ENCODE measurements at places on chromosomes 2 and 18. TPM values are rescaled to one million over a fixed set of nuclear protein-coding genes. Genes with fewer than 3 reads are reported as not detected.

DNA sequence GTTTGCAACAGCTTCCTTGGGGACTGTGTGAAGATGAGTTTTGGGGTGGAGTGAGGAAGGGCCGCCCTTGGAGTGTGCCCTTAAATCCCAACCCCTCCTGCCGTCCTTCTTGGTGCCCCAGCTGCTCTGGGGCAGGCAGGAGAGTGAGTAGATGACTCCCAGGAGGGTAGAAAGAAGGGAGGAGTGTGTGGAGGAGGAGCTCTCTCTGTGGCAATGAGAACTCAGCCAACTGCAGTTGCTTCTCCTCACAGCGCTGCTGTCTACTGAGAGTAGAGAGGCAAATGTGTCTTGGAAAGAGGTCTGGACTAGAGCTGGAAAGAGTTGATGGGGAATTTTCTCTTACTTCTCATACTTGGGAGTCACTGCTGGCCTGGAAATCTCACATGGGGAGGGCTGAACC lies 21.8 kb upstream of the SIX2 start:
- no peaks in the 10 kb centered on the region for H3K36me3 ChIP-seq
- no peak for DNase-seq
- H3K4me1 ChIP-seq: peaks cover 14% of the 10 kb centered on the region
- no peak overlapping the region for H3K27ac ChIP-seq
- H3K4me3 ChIP-seq: no peak overlapping the region

DNA sequence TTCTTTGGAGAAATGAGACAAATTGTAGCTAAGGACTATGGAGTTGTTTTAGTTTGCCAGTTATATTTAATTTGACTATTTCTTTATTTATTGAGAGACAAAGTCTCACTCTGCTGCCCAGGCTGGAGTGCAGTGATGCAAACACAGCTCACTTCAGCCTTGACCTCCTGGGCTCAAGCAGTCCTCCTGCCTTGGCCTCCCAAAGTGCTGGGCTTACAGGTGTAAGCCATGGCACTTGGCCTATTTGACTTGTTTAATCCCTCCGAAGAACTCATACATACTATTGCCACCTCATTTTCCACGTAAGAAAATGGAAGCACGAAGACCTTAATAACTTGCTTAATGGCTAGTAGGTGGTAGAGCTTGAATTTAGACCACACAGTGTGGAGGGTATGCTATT lies 988 bp upstream of the RNF144A start:
- no peak for DNase-seq
- H3K27ac ChIP-seq: no peak overlapping the region
- H3K4me1 ChIP-seq: peaks cover 24% of the 10 kb centered on the region
- H3K4me3 ChIP-seq: peak overlapping the region; percentile 50
- no peaks in the 10 kb centered on the region for H3K27me3 ChIP-seq
- H3K36me3 ChIP-seq: no peaks in the 10 kb centered on the region

- DNase-seq: no peak
- peak overlapping the region; percentile 100 for H3K27ac ChIP-seq
- no peaks in the 10 kb centered on the region for H3K27me3 ChIP-seq
These were observed 1.4 kb upstream of the CASP8 start for GRCh38 chr2:201258666-201259615.

DNA sequence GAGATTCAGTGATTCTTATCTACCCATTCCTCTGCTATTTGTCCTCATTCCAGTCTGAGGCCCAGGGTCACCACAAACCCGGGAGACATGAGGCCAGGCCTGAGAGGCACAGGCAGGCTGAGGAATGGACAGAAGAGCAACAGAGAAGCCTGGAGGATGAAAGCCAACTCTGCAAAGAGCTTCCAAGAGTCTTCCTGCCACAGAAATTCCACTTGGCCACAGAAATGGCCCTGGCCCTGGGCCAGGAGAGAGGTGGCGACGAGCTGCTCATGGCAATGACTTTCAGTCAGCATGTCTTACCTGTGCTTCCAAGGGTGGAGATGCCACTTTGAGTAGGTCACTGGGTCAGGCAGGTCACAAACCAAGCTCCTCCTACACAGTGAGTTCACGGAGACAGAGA lies 155.3 kb upstream of the PKDCC start:
- H3K27me3 ChIP-seq: no peaks in the 10 kb centered on the region
- no peak overlapping the region for H3K4me3 ChIP-seq
- no peak for DNase-seq
- no peaks in the 10 kb centered on the region for H3K4me1 ChIP-seq
- no peak overlapping the region for H3K27ac ChIP-seq

DNA sequence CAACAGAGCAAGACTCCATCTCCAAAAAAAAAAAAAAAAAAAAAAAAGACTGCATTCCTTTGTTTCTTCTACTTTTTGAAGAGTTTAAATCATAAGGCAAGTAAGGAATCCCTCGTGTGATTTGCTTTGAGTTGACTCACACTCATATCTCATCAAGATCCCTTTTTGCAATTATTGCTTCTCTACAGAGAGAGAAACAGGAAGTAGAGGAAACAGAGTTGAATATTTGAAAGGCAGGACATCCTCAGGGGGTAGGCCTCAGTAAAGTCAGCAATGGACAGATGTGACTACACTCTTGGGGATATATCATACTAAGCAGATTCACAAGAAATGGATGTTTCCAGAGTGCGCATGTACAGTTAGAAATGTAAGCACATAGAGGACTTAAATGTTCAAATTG lies 11.2 kb upstream of the EFR3B start:
- no peak for DNase-seq
- H3K4me1 ChIP-seq: no peaks in the 10 kb centered on the region
- H3K4me3 ChIP-seq: no peak overlapping the region
- peaks cover 14% of the 10 kb centered on the region for H3K27me3 ChIP-seq

- no peak for DNase-seq
- H3K27me3 ChIP-seq: no peaks in the 10 kb centered on the region
These were observed 180.5 kb downstream of the DIS3L2 start for GRCh38 chr2:232142049-232142448.

DNA sequence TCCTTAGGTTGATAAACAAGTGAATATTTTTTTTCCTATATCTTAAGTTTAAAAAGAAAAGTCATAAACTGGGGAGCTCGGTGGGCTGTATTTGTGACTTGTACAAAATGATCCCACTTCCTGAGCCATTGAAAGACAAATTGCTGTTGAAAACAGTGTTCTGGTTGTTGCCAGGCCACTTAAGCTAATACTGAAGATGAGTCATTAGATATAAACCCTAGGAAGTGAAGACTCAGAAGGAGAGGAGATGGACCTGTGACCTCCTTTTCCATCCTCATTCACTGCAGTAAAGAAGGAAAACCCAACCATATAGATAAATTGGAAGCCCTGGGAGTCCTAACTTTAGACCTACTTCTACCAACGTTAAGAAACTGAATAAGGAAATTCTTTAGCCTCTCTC lies 46.2 kb upstream of the SERPINE2 start:
- no peaks in the 10 kb centered on the region for H3K27me3 ChIP-seq
- peaks cover 16% of the 10 kb centered on the region for H3K4me1 ChIP-seq
- no peak overlapping the region for H3K27ac ChIP-seq
- DNase-seq: no peak
- H3K4me3 ChIP-seq: no peak overlapping the region

GRCh38 chr2:156309167-156309566 lies 23.4 kb downstream of the NR4A2 start:
- no peaks in the 10 kb centered on the region for H3K36me3 ChIP-seq
- peaks cover 51% of the 10 kb centered on the region for H3K27me3 ChIP-seq
- DNase-seq: no peak
- H3K4me1 ChIP-seq: no peaks in the 10 kb centered on the region

DNA sequence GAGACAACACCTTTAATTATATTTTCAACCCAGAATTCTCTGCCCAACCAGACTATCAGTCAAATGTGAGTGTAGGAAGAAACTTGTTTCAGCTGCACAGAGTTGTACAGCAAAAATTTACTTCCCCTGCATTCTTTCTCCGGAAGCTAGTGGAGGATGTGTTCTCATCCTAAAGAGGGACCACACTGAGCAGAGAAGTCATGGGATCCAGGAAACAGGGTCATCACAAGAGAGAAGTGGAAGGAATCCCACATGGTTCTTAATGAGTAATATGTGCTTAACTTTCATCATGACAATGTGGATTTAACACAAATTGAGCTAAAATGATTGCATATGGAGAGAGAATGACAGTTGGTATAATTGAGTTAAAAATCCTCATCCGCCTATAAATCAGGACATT lies 78.2 kb downstream of the INPP4A start:
- peaks cover 6% of the 10 kb centered on the region for H3K36me3 ChIP-seq
- no peak overlapping the region for H3K4me3 ChIP-seq
- DNase-seq: no peak
- H3K4me1 ChIP-seq: peaks cover 4% of the 10 kb centered on the region
- H3K27ac ChIP-seq: no peak overlapping the region

Gene FBXO15
- total RNA-seq: 0.73 TPM

Gene ANKRD62
- not detected for total RNA-seq

DNA sequence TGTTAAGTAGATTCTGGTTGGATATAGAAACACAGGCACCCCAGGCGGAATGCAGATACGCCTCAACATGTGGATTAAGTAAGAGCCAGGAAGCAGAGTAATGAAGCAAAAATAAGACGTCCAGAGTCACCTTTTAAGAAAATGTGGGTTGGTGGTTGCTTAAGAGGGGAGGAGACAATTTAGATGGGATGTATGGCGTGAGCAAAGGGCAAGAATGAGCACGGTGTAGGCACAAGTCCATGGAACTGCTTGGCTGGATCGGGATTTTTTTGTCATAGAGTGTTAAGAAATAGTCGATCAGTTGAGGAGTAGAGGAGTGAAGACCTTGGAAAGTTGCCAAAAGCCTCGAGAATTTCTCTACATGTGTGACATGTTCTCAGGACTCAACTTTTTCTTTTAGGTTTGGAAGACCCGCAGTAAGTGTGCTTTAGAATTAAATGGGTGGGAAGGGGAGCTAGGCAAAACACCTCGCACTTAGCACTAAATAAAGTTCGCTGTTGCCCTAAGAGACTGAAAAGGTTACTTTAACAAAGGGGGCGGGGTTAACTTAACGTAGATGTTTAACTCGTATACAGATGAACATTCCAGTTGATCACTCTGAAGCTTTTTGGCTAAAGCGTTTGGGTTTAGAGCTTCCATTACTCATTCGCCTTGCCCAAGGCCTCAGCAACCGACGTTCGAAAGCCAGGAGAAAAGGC lies 716 bp upstream of the SLC39A10 start:
- no peaks in the 10 kb centered on the region for H3K27me3 ChIP-seq
- no peak for DNase-seq
- H3K4me3 ChIP-seq: peak overlapping the region; percentile 90
- H3K36me3 ChIP-seq: no peaks in the 10 kb centered on the region
- peak overlapping the region; percentile 96 for H3K27ac ChIP-seq
- H3K4me1 ChIP-seq: peaks cover 39% of the 10 kb centered on the region

GRCh38 chr2:40668425-40668824 lies 216.5 kb upstream of the SLC8A1 start:
- H3K4me1 ChIP-seq: no peaks in the 10 kb centered on the region
- H3K27me3 ChIP-seq: peaks cover 11% of the 10 kb centered on the region
- H3K27ac ChIP-seq: no peak overlapping the region
- H3K4me3 ChIP-seq: no peak overlapping the region
- H3K36me3 ChIP-seq: no peaks in the 10 kb centered on the region
- DNase-seq: no peak

- H3K4me1 ChIP-seq: peaks cover 32% of the 10 kb centered on the region
- no peak for DNase-seq
- no peak overlapping the region for H3K27ac ChIP-seq
- no peak overlapping the region for H3K4me3 ChIP-seq
These were observed 41.6 kb upstream of the ST3GAL5 start for GRCh38 chr2:85930129-85931124.

DNA sequence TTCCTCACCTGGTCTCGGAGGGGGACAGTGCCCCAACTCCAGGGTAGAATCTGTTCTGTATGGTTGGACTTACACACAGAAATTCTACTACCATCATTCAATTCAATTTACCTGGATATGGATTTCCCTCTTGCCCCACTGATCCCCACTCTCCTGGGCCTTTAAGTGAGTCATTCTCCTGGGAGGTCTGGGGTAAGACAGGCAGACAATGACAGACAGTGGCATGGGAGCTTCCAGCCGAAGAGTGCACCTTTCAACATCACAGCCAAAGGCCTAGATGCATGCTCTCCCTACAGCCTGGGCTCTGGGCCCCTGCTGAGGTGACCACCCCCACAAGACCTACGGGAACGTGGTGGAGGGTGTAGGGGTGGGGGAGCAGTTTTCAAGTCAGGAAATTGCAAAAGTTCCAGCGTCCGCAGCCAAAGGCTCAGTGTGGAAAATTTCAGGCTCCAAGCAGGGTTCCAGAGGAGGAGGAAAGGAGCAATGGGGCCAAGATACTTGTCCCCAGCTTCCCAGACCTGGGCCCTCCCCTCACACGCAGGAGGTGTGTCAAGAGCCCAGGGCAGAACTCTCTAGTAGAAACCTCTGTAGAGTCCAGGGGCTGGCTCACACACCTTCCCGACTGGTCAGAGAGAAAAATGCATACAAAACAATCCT lies 296.4 kb downstream of the CYP26B1 start:
- peaks cover 2% of the 10 kb centered on the region for H3K27me3 ChIP-seq
- no peaks in the 10 kb centered on the region for H3K36me3 ChIP-seq
- no peak overlapping the region for H3K27ac ChIP-seq
- no peak overlapping the region for H3K4me3 ChIP-seq
- H3K4me1 ChIP-seq: peaks cover 7% of the 10 kb centered on the region

GRCh38 chr2:1601067-1601412 lies 143.3 kb downstream of the PXDN start:
- H3K27ac ChIP-seq: peak overlapping the region; percentile 31
- no peak for DNase-seq
- H3K27me3 ChIP-seq: no peaks in the 10 kb centered on the region
- H3K36me3 ChIP-seq: no peaks in the 10 kb centered on the region

- peaks cover 3% of the 10 kb centered on the region for H3K36me3 ChIP-seq
- peaks cover 31% of the 10 kb centered on the region for H3K27me3 ChIP-seq
- H3K27ac ChIP-seq: no peak overlapping the region
- H3K4me3 ChIP-seq: no peak overlapping the region
- H3K4me1 ChIP-seq: peaks cover 3% of the 10 kb centered on the region
These were observed 23.4 kb upstream of the SNED1 start for GRCh38 chr2:240974771-240975572.

Gene HOXD3
- total RNA-seq: not detected

Gene L3MBTL4
- total RNA-seq: 0.59 TPM

GRCh38 chr2:189153619-189154018 lies 25.9 kb downstream of the COL5A2 start:
- no peaks in the 10 kb centered on the region for H3K27me3 ChIP-seq
- H3K4me1 ChIP-seq: peaks cover 95% of the 10 kb centered on the region
- H3K27ac ChIP-seq: peak overlapping the region; percentile 65
- peak overlapping the region; percentile 36 for H3K4me3 ChIP-seq

- no peak for DNase-seq
- H3K4me1 ChIP-seq: peaks cover 28% of the 10 kb centered on the region
- no peaks in the 10 kb centered on the region for H3K36me3 ChIP-seq
These were observed 10.8 kb upstream of the SNED1 start for GRCh38 chr2:240987588-240987987.

Gene THADA
- 32.1 TPM for total RNA-seq

All from osteocyte (in vitro differentiated cells).